Cerebellar nuclear complex (tissue), 1 donor: ENCODE measurements at places on chromosomes 5 and 9.

DNA sequence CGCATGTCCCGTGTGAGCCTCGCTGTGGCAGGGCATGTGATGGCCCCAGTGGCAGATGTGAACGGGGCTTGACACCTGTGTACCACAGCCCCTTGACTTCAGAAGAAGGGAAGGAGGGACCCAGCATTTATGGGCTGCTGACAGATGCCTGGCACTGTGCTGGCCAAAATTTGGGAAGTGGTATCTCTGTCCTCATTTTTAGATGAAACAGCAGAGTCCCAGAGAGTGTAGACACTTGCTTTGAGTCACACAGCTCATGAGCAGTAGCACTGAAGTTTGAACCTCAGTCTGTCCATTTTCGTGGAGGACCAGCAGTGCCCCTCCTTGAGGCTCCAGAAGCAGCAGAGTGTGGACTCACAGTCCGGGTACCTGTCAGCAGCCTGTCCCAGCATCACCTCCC, 16.5 kb downstream of the NEK6 start:
- no peak for DNase-seq

DNA sequence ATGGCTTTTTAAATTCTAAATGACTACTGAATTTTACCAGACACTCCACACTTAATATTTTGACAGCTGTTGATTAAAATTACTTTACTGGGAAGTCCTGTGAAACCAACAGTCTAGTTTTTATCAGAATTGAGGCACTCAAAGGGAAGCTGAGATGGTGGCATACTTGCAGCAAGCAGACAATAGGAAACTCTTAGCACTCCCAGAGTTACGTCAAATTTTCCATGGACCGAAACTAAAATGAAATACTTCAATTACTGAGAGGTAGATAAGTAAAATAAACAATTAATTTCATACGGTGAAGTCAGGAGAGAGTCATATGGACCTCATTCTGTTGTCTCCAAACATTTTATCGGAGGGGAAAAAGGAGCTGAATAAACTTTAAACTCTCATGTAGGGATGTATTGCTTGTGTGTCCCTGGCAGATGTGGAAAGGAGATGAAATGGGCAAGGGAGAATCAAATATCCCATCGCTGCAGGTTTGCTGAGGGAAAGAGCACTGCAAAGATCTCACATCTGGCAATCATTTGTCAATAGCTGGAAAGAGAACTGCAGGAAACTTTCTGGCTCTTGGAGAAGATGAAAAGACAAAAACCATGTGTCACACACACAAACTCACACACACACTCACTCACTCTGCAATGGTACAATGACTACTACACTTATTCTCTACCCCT, 189.4 kb downstream of the BNC2 start:
- DNase-seq = no peak

- DNase-seq = no peak
Observed at GRCh38 chr5:120684749-120685415, 220.8 kb downstream of the PRR16 start.

DNA sequence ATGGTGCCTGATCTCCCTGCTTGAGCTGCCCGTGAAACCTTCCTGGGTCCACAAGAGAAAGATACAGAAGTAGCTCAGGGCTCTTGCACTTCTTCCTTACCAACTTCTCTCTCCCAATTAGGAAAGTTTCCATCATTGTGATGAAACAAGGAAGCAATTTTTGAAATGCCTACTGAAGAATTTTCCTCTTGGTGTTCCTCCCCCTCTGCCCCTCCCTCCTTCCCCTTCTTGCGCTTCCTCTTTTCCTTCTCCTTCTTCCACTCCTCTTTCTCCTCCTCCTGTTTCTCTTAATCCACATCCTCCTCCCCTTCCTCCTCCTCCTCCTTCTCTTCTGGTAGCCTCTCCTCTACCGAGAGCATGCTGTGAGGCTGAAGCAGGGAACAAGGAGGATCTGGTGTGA, 36.3 kb upstream of the OTULINL start:
- no peak for DNase-seq

GRCh38 chr9:89428901-89429890, 68.7 kb downstream of the SEMA4D start:
- DNase-seq = no peak

GRCh38 chr9:16139774-16140173, 586.9 kb downstream of the CCDC171 start:
- no peak for DNase-seq
